Islet precursor cell (in vitro differentiated cells): ENCODE measurements at places on chromosomes 7 and 10.
A peak's percentile ranks its signal among the peaks of the same experiment; 100 is the strongest.

- DNase-seq: peak; percentile 86
Observed at GRCh38 chr7:42107484-42108240, 129.3 kb downstream of the GLI3 start.

DNA sequence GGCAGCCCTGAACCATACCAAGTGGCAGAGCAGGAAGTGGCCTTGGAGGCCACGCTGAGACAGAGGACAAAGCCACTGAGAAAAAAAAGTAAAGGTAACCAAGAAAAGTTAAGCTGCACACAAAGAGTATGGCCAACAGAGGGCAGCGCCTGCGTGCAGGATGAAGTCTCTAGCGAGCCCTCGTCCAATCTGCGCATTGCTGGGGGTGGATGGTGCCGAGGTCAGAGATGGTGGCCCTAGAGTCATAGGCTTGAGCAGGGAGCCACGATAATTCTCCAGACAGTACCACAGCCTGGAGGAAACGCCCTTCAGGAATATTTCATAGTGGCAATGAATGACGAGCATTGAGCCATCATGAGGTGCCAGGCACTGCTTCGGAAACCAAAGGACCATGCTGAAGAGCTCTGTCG lies 9.7 kb downstream of the ATP6V0E2 start:
- DNase-seq: peak; percentile 84

- DNase-seq: peak; percentile 99
Observed at GRCh38 chr7:33888166-33888565, 17.2 kb upstream of the BMPER start.

GRCh38 chr10:33664070-33664469 lies 329.6 kb upstream of the NRP1 start:
- no peak for DNase-seq

GRCh38 chr10:24650669-24651391 lies 72.9 kb downstream of the ARHGAP21 start:
- peak; percentile 55 for DNase-seq

GRCh38 chr10:24822590-24822989 lies 98.9 kb upstream of the ARHGAP21 start:
- DNase-seq: no peak

DNA sequence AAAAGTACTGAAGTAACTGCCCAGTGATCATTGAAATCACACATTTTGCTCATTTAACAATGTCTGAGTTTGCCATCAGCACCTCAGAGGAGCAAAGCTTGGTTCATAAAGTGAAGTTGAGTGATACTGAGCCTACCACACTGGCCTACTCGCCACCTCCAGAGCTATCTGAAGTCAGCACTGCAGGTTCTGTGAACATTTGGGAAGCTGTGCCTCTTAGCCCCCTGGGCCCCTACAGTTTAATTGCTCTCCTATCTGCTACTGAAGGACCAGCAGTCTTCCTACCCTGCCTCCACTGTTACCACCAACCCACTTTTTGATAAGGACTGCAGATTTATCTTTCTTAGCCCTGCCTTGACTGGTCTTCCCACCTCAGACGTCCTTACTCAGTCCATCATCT lies 2.0 kb upstream of the SEMA4G start:
- DNase-seq: no peak

DNA sequence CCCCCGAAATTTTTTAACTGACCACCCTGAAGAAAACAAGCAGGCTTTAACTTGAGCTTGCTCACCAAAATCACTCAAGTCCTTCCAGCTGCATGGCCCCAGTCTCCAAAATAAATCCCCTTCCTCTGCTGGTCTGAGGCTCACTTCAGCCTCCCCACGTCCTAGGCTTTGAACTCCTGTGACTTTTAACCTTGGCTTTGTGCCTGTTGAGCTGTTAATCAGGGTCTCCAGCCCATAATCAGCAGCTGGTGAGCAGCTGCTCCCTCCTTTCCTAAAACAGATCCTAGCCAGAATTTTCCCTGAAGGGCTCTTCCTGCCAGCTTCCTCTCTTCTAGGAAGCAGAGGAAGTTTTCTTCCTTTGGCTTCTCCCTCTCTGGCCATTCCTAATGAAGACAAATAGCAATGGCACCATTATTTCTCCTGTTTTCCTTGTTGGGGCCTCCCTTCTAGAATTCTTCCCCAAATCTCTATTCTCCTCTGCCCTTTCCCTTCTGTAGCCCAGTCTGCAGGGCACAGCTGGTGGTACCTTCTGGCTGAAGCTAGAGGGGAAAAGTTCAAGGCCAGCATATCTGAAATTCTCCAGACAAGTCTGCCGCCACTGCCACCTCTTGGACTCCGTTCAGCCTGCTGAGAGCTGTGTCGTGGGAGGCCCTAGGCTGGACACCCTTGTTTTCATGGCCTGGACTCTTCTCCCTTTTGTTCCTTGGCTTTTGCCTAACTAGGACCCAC lies 152.1 kb downstream of the NOC3L start:
- no peak for DNase-seq

DNA sequence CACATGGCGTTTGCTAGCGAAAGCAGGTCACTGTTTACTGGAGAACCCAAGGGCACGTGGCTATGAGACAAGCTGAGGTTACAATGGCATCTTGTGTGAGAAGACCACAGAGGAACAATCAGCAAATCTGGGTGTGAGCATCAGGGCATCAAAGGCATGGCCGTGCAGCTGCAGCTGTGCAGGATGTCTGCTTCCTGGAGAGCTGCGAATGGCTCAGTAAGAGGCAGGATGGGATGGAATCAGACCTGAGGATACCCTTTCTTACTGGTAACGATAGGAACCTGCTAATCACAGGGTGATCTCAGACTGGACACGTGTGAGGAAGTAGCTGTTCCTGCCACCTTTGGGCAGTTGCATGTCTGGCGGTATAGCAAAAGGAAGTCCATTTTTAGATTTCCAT lies 119.5 kb downstream of the RNF216 start:
- DNase-seq: no peak

GRCh38 chr7:76201732-76202665 lies at the start of gene SRRM3:
TSS of gene SRRM3 (plus strand) at chr7:76201896. CDS start at chr7:76235067, 33,171 bp downstream.
- DNase-seq: peak; percentile 92

DNA sequence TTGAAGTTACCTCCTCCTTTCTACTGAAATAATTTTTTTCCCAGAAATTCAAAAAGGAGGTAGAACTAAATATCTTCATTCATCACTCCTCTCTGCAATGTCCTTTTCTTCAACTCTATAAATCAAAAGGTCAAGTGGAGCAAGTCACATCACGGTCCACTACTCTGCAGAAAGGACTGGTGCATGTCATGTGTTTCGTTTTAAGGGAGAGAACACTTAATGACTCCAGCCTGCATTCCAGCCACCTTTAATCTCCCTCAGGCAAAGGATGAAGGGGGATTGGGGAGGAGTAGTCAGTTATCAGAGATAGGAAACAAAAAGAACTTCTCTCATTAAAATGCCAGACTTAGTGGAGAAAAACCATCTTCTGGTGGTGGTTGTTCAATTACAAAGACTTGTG lies 78.9 kb downstream of the ANK3 start:
- peak; percentile 61 for DNase-seq

- DNase-seq: no peak
Observed at GRCh38 chr7:158369290-158369689, 218.3 kb downstream of the PTPRN2 start.

DNA sequence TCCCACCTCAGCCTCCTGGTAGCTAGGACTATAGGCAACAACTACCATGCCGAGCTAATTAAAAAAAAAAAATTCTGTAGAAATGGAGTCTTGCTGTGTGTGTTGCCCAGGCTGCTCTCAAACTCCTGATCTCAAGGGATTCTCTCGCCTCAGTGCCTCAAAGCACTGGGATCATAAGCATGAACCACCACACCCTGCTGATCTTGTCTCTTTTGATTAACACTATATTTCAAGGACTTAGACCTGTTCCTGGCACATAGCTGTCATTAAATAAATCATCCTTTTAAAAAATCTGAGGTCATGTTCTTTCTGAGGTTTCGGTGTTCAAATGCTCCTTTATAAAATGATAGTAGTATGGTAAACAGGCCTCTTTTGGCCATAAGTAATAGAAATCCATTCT lies 4.8 kb downstream of the PALS2 start:
- DNase-seq: no peak

DNA sequence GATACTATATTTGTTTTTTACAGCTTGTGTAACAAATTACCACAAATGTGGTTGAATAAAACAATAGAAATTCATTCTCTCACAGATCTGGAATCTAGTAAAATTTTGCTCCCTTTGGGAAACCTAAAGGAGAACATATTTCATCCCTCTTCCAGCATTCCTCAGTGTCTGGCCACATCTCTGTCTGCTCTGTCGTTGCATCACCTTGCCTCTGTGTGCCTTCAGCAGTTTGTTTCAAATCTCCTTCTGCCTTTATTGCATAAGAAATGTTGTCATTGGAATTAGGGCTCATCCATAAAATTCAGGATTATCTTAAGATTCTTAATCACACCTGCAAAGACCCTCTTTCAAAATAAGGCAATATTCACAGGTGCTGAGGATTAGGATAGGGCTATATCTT lies 14.5 kb downstream of the OR2A14 start:
- no peak for DNase-seq

DNA sequence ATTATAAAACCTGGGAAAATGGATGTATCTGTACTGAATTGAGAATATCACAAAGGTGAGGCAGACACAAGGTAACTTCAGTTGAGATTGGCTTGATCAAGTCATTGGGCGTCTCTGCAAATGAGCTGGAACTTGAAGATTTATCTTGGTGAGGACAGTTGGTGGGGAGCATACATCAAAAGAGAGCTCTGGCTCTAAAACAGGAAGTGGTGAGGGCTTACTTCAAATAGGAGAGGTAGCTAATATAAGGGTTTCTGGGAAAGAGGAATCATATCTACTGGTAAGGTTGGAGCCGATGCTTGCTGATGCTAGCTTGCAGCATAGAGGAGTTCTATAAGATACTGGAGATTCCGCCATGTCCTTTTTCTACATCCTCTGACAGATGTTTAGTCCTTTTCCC lies 39.9 kb upstream of the FGL2 start:
- no peak for DNase-seq

DNA sequence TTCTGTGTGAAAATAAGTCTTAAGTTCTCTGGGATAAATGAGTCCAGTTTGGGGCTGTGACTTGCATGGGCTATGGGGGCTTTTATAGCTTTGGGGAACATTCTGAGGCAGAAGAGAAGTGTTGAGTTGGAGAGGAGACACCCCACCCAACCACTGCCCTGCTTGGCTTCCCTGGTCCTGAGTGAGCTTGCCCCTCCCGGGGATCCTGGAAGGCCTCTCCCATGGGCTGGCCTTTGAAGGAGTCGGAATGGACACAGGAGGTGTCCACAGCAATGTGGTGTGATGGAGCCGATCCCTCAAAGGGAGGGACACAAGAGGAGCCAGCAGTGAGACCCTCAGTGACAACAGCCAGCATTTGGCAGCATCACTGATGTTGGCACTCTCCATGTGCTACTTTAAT lies 89.8 kb downstream of the GLRX3 start:
- peak; percentile 29 for DNase-seq

DNA sequence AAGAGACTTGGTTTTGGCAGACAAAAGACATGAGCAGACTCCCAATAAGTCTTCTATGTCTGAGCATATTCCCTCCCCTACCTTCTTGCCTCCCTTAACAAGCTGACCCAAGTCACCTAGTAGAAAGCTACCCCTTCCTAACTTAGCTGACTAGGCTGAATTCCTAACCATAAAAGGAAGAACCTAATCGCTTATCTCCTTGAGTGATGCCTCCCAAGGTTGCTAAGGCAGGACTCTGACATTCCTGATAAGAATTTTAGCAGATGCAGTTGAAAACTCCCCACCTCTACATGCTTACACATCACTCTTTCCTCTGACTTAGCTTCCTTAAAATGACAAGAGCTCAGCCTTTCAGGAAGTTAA lies 704.7 kb upstream of the MBL2 start:
- peak; percentile 57 for DNase-seq

DNA sequence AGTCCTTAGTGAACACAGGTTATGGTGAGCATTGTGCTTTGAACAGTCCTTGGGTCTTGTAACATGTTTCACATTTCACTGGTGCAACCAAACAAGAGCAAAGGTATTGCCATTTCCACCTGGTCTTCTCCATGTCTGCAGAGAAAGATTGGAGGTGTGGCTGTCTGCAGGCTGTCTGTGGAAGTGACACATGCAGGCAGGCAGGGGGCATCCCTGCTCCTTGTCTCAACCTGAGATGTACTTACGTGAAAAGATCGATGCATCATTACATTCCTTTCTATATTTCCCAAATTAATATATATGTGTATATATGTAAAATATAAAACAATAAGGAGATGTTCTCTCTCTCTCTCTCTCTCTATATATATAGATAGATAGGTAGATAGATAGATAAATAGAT lies 54.3 kb downstream of the LRRC18 start:
- DNase-seq: peak; percentile 77

- DNase-seq: no peak
Observed at GRCh38 chr10:101135141-101136006, 4.3 kb downstream of the TLX1 start.

GRCh38 chr10:120429395-120429794 lies 27.6 kb upstream of the PLPP4 start:
- no peak for DNase-seq

- no peak for DNase-seq
Observed at GRCh38 chr7:114799628-114800028, 122.3 kb upstream of the MDFIC start.
